HFFc6 (cell line): ENCODE measurements at places on chromosomes 1 and 21. TPM values are rescaled to one million over a fixed set of nuclear protein-coding genes. Genes with fewer than 3 reads are reported as not detected.

TFF3 gene
- total RNA-seq = not detected in 3 replicates

DNA sequence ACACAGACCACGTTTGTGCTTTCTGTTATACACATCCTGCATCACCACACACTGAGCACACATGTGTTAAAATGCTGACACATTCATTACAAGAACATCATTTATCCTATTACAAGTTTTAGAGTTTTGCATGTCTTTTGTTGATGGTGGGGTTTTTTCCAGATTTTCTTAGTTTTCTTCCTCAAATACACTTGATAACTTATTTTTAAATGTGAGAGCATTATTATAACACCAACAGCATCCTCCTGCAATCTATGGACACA, 67.3 kb downstream of the TGFBR3 start:
- DNase-seq = no peak

- DNase-seq = peak; percentile 41
These were observed 269.8 kb downstream of the S1PR1 start for GRCh38 chr1:101506541-101507164.

ARHGEF16 gene
- total RNA-seq = 0.18 TPM in 1 of 3 replicates, not detected in the others

DNA sequence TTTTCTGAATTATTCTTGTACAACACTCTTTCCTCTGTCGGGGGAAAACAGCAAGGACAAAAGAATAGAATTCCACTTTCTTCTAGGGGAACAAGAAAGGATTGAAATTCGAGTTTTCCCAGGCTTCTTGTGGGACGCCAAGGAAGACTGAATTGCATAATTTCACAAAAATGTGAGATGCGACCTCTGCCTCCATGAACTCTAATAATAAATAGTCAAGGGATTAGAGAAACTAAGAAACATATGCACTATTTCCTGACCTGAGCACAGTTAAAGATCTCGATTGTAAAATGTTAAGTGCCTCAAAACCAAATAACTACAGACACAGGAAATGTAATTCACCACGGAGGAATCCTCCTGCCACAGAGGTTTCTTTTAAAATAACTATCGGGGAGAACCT, 117.3 kb upstream of the MARK1 start:
- peak; percentile 41 for DNase-seq
